ENCODE measurements at places on chromosomes 13 and 19.
A peak's percentile ranks its signal among the peaks of the same experiment; 100 is the strongest.

- no peak for DNase-seq
These were observed 9.4 kb upstream of the LRRC63 start for GRCh38 chr13:46202188-46202795.

GRCh38 chr13:109408591-109409382, 377.6 kb downstream of the IRS2 start:
- DNase-seq, result no peak

GRCh38 chr13:46559272-46559805, 6.4 kb downstream of the LRCH1 start:
- peak; percentile 14 for DNase-seq

DNA sequence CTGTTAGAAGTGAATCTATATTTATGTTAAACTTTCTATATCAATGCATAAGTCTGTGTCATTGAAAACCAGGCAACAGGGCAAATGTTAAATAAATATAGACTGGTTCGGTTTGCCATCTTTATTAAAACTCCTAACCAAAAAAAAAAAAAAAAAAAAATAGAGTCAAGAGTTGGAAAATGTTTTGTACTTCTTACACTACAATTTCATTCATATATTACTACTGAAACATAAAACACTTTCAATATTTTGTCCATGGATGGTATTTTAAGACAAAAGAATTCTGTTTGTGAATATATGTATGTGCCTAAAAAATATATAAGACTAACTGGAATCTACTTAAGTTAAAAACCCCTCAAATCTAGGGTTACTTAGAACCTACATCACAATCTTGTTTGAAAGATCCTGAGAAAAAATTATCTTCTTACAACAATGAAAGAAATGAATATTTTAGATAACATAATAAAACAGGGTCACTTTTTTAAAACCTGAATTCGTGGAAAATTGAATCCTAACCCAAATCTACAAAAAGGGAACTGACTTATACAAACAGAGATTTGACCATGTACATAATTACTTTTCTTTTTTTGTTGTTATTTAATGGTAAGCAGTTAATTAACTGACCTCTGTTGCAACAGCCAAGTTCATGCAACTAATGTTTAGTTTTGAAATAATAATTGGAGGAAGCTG, 5.1 kb downstream of the DACH1 start:
- DNase-seq, result no peak

GRCh38 chr13:23849670-23850069, 39.5 kb downstream of the MIPEP start:
- DNase-seq, result no peak

- DNase-seq, result no peak
These were observed 70.1 kb downstream of the COL4A1 start for GRCh38 chr13:110236831-110237261.

DNA sequence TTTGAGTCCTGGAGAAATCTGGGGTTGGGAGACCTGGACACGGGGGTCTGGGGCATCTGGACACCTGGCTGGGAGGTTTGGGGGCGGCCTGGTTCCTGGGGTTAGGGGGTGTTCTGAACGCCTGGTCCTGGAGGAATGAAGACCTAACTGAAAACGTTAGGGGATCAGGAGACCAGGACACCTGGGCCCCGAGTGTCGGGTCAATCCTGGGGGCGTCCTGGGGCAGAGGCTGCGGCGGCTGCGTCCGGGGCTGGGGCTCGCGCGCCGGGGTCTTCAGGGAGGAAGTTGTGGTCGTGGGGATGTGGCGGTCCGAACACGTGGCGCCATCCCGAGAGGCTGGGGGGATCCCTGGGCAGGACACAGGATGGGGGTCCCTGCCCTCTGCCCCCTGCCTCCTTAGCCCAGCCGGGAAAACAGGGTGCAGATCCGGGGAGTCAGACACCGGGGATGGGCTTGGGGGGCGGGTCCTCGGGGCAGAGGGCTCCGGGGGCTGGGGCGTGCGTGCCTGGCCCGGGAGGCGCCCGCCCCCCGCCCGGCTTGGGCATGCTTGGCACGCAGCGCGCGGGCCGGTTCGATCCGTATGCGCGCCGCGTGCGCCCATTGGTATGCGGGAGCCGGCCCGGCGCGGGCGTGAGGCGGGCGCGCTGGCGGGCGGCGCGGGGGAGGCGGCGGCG, 632 bp downstream of the NPAS1 start:
- no peak for DNase-seq

DNA sequence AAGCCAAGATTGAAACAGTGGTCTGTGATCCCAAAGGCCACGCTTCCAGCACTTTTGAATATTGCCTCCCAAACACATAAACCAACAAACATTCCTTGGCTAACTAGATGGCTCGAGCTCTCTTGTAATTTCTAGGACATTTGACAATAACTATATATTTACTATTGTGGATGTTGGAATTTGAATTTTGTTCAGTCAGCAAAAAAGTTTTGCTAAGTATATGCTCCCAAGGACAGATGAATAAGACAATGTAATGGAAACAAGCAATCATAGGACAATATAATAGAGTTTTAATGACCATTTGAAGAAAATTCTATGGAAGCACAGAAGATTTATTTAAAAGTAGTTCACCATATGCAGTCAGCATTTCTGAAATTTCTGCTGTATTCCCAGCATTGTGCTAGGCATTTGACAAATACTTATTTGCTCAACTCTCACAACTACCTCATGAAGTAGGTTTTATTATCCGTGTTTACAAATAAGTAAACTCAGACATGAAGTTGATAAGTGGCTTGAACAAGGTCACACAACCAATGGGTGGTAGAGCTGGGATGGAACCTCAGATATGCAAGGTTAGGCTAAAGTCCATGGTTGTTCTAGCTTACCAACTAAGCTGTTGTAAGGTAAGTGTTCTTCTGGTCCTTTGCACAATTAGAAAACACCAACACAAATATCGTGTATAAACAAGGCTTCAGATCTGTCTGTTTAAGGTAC, 205.1 kb downstream of the NUFIP1 start:
- no peak for DNase-seq

GRCh38 chr19:35755550-35756376, 1.1 kb downstream of the HSPB6 start:
- DNase-seq, result peak; percentile 68

- DNase-seq, result peak; percentile 46
These were observed 63.7 kb upstream of the WDFY2 start for GRCh38 chr13:51520524-51520923.

DNA sequence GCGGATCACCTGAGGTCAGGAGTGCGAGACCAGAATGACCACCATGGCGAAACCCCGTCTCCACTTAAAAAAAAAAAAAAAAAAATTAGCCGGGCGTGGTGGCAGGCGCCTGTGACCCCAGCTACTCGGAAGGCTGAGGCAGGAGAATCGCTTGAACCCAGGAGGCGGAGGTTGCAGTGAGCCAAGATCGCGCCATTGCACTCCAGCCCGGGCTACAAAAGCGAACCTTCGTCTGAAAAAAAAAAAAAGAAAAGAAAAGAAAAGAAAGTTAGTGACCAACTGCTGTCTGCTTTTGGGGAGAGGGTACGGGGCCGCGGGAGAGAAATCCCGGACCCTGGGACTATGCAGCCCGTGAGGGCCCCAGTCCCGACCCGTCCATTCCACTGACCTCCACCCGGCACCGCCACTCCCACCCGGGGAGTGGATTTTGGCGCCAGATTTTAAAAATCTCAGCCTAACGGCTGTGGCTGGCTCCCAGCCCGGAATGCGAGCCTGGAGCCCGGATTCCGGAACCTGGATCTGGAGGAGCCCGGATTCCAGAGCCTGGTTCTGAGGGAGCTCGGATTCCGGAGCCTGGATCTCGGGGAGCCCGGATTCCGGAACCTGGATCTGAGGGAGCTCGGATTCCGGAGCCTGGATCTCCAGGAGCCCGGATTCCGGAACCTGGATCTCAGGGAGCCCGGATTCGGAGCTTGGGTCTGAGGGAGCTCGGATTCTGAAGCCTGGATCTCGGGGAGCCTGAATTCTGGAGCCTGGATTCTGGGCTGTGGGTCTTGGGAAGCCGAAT, 6.1 kb upstream of the LMNB2 start:
- DNase-seq, result peak; percentile 99

DNA sequence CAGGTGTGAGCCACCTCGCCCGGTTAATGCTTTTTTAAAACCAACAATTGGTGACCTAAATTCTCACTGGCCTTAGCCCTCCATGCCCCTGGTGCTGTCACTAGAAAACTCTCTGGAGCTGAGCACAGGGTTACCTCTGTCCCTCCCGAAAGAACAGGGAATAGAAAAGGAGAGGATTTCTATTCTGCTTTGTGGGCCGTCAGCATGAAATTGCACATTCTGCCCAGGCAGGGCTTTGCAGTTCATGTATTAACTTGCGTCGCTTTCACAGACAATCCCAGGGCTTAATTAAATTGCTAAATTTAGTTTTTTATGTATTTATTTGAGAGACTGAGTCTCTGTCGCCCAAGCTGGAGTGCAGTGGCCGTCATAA, 583 bp upstream of the ZNF480 start:
- DNase-seq, result no peak

DNA sequence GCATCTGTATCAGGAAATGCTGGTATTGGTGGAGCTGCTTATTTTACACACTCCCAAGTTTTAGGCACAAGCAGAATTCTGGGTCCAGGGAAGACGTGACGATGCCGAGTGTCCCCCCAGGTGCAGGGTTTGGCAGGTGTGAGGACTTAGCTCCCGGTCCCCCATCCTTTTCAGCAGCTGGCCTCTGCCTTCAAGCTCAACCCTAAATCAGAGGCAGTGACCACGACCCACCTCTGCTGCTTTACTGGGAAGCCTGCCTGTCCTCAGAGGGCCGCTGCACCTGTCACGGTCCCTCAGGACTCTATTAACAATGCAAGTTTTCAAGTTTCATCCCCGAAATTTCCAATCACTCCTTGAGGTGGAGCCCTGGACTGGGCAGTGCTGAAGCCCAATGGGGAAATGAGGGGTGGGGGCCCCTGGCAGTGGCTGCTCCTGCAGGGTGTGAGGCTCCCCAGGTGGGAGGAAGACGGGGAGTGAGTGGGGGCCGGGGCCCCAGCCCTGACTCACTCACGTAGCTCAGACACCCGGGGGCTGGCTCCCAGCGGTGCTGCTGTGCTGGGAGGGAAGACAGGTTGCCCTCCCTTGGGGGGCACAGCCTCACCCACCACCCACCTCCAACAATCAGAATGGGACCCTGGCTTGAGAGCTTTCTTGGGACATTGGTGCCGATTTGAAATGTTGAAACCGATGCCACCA, 92.6 kb upstream of the MCF2L start:
- DNase-seq, result no peak

All from fibroblast of skin of right biceps (primary cell).